ENCODE measurements at places on chromosomes 6 and 20. TPM values are rescaled to one million over a fixed set of nuclear protein-coding genes. Genes with fewer than 3 reads are reported as not detected.

DNA sequence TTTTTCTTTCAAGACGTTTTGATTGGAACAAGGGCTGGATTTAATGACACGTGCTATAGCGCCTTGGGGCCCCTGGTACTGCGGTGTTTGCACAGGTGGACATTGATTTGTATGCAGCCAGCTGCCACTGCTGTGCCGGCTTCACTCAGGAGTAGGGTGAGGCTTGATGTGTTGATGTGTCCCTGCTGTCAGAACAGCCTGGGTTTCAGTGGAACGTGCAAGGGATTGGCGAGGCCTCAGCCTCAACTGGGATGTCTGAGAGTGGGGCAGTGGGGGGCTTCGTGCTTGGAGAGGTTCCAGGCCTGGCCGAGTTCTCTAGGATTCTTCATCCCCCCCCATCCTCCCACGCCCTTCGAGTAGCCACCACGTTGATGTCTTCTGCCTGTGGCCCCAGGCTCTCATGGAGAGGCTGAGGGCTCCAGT, 23.0 kb downstream of the PYGB start:
- DNase-seq, result no peak

GRCh38 chr20:12875510-12875909, 133.3 kb upstream of the SPTLC3 start:
- no peak for DNase-seq

DNA sequence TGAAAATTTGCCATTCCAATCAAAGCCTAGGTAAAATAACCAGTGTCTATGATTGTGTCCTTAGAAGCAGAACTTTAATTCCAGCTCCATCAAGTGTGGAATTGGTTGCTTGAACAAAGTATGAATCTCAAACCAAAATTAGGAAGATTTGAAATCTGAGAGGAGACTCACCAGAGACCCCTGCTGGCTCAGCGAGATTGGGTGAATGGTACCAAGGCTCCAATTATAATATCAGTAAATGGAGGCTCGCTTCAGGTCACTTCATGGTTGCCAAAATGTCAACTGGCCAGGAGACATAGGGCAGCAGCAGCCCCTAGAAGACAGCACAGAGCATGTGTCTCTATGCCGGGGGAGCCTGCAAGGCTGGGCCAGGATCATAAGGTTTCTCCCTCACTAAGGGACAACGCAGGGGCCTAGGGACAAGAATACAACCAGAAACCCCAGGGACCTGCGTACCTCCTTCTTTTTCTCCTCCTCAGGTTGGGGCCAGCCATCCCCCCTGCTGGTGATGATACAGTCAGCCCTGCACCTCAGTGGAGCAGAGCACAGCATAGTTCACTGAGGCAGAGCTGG, 14.0 kb downstream of the RBL1 start:
- DNase-seq, result no peak

DNA sequence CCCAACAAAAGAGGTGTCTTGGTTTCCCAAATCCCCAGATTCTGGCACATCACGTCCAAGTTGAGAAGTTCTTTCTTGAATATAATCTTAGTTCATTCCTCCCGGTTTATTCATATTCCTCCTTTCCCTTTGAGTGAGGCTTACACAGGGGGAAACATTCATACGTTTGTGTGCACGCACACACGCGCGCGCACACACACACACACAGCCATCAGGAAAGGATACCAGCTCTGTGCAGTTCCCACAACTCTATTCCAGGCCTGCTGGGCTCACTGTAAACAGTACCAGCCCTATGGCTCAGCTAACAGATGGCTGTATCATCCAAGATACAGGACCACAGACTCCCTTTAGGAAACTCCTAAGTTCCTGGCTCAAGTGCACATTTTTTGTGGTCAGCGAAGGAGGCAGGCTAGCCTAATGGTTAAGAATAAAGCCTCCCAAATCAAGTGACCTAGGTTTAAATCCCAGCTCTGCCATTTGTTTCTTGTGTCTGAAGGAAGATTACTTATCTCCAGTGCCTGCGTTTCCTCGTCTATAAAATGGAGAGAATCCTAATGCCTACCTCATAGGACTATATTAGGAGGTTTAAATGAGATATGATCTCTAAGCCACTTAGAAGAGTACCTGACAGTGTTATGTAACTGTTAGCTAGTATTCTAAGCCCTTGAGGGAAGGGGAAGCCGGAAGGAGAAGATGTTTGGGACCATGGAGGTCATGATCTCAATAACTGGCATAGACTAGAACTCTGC, 3.7 kb upstream of the TAF8 start:
- peak; percentile 26 for DNase-seq

The OXT gene
- total RNA-seq, result not detected

- DNase-seq, result no peak
Observed at GRCh38 chr6:16481697-16482399, 243.5 kb downstream of the GMPR start.

DNA sequence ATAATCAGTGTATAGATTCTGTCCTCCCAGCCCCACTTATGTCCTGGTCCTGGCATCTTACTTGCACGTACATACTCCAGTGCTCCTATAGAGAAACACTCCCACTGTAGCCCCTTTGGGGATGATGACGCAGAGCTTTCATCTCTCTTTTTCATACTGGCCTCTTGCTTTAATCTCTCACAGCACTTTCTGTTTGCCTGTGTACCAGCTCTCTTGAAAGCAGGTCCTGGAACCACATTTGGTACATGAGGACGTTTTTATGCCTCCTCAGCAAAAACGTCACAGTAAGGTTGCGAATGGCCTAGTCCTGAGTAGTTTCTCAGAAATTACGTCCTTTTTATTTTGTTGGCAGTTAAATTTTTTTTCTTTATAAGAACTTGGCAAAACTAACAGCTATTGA, 10.8 kb downstream of the L3MBTL3 start:
- DNase-seq, result no peak
